ENCODE measurements at places on chromosomes 4 and X.
A peak's percentile ranks its signal among the peaks of the same experiment; 100 is the strongest.

- DNase-seq, result no peak
Observed at GRCh38 chr4:117224256-117224655, 138.9 kb upstream of the TRAM1L1 start.

- DNase-seq, result no peak
Observed at GRCh38 chr4:80307183-80307735, 28.3 kb upstream of the CFAP299 start.

- DNase-seq, result no peak
Observed at GRCh38 chr4:20456407-20456806, 204.7 kb downstream of the SLIT2 start.

DNA sequence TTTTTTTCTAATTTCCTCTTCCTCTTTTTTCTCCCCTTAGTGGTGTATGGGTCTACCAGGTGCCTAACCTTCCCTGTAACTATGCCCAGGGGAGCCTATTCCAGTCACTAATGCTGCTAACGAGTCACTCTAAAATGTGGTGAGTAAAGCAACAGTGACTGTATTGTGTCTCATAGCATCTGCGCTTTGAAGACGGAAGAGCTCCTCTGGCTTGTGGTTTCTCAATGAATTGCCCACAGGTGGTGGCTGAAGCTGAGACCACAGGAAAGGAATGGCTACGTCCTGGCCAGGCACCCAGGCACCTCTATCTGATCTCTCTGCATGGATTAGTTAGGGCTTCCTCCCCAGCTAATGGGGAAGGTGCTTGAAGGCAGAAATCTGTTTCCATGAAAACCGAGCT, 763.5 kb upstream of the FRG1 start:
- DNase-seq, result peak; percentile 4

GRCh38 chrX:93985344-93986307, 311.6 kb downstream of the FAM133A start:
- no peak for DNase-seq

GRCh38 chr4:183244506-183244905, 75.6 kb downstream of the CLDN22 start:
- no peak for DNase-seq

DNA sequence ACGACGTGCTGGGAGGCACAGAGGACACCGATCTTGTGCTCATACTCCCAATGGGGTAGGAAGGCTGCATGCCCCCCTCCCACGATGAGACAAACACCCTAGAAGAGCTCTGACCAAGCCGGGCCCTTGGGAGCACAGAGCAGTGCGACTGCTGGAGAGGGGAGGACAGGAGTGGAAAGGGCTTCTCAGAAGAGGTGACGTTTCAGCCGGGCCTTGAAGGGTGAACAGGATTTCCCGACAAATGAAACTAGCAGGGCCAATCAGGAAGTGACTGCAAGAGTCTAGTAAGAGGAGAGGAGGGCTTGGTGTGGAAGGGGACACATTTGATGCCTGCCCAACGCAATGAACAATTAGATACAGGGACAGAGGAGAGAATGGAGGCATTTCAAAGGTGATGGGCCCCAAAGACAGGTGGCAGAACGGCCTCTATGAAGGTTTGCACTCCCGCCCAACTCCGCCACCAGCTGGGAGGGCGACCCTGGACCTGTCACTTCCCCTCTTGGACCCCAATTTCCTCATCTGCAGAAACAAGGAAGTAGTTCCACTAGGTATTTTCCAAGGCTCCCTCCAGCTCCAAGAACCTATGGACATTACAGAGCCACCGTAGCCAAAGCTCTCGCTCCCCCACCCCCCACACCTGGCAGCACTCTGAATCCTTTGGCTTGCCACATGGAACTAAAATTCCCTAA, 3.9 kb downstream of the HCFC1 start:
- no peak for DNase-seq

- peak; percentile 59 for DNase-seq
Observed at GRCh38 chr4:152972821-152973628, 36.9 kb downstream of the FHDC1 start.

GRCh38 chr4:104502471-104502870, 7.8 kb upstream of the CXXC4 start:
- DNase-seq, result no peak

GRCh38 chr4:182802621-182803020, 114.6 kb downstream of the DCTD start:
- no peak for DNase-seq

DNA sequence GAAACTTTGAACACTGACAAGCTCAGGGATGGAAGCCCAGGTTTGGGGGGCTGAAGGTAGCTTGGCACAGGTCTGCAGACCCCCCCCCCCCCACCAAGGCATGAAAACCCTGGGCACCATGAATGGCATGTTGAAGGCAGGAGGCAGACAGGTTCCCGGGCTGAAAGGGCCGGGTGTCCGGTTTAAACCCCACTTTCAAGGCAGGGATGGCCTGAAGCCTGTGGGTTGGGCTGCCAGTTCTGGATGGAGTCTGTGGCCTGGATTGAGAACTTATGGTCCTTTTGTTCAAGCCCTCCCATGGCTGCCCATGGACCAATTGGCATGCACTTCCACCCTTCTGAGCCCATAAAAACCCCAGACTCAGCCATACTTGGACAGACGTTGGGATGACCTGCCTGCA, 616.9 kb downstream of the ADGRL3 start:
- DNase-seq, result no peak

GRCh38 chrX:10011261-10011931, 44.2 kb downstream of the CLDN34 start:
- no peak for DNase-seq

Data from H54 (cell line).